ENCODE measurements at places on chromosomes 1 and 21.

DNA sequence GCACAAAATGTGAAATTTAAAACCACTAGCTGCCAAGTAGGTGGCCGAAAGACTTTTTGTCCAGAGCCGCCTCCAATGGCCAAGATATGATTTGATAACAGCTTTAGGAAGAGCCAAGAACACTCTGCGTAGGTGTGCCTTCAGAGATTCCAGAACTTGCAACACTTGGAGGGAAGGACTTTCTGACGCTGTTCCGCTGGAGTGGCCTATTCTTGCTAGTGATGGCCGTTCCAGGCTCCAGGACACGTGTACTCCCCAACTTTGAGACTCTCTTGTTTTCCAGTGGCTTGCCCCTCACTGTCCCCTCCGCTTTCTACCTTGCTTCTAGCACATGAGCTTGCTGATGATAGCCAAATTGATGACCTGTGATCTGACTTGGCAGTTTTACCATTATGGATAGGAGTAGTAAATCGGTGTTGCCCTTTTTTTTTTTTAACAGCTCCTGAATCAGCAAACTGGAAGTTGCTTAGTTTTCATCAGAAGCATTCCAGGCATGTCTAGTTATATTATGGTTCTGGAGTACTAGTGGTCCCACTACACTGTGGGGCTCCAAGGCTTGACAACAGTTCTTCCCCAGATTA lies 1.0 kb downstream of the PRDX6 start:
- DNase-seq: peak; percentile 49

- no peak for DNase-seq
Observed at GRCh38 chr21:24976238-24976637, 631.0 kb downstream of the MRPL39 start.

GRCh38 chr1:116230712-116231111 lies 119.5 kb downstream of the MAB21L3 start:
- no peak for DNase-seq

- no peak for DNase-seq
Observed at GRCh38 chr21:14734191-14734590, 188.1 kb upstream of the SAMSN1 start.

GRCh38 chr1:168187177-168187576 lies 8.4 kb downstream of the TIPRL start:
- DNase-seq: no peak

DNA sequence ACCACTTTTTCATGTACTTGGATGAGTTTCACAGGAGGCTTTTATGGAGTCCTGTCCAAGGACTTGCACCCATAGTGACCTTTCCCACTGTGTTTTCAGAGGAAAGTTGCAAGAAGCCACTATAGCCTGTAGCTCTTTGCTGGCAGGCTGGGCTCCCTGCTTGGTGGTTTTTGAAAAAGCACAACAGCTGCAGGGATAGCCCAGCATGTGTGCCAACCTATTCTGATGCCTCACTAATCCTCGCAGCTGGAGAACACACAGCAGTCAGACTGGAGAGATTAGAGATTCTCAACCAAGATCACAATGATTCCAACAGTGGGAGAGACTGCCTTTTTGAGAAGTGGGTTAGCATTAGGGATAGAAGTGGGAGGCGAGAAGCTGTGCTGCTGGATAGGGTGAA lies 24.1 kb upstream of the ARHGEF11 start:
- DNase-seq: no peak

GRCh38 chr21:42111811-42112210 lies 40.7 kb downstream of the UMODL1 start:
- DNase-seq: no peak

GRCh38 chr1:56831871-56832693 lies 12.9 kb upstream of the FYB2 start:
- DNase-seq: peak; percentile 61

- no peak for DNase-seq
Observed at GRCh38 chr1:32683397-32683796, 19.2 kb downstream of the SYNC start.

- DNase-seq: no peak
Observed at GRCh38 chr1:67485046-67485811, 55.0 kb upstream of the SERBP1 start.

GRCh38 chr1:2019172-2019543 lies at the start of gene GABRD:
TSS of gene GABRD (plus strand) at chr1:2019345. CDS start at chr1:2019424, 79 bp downstream.
- DNase-seq: no peak

DNA sequence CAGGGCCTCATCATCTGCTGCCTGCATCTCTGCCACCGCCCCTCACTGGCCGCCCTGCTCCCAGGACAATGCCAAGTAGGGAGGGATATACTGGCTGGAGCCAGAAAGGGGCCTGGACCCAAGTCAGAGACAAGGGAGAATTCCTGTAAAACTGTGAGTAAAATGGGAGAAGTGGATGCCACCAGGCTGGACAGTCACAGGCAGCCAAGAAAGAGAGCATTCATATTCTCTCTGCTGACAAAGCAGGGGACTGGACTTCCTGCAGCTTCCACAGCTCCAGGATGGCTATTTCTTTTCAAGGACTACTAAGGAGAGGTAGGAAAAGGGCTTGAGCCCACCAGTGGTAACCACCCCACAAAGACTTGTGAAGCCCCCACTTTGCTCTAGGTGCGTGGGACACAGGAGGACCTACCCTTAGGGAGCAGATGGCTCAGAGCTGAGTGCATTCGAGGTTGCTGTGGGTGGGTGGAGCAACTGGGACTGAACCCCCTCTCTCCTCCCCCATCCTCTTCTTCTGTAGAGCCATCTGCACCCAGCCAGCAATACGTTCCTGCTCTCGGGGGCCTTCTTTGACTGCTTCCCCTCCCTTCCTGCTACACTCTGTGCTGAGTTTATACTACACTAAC lies 57.5 kb downstream of the GLIS1 start:
- no peak for DNase-seq

- DNase-seq: no peak
Observed at GRCh38 chr21:31352836-31353235, 8.8 kb upstream of the TIAM1 start.

Measured in Right ventricle myocardium superior (tissue), 1 donor.